ENCODE measurements at places on chromosomes 4 and X.

GRCh38 chr4:128955751-128956150, 137.6 kb downstream of the SCLT1 start:
- DNase-seq: no peak

DNA sequence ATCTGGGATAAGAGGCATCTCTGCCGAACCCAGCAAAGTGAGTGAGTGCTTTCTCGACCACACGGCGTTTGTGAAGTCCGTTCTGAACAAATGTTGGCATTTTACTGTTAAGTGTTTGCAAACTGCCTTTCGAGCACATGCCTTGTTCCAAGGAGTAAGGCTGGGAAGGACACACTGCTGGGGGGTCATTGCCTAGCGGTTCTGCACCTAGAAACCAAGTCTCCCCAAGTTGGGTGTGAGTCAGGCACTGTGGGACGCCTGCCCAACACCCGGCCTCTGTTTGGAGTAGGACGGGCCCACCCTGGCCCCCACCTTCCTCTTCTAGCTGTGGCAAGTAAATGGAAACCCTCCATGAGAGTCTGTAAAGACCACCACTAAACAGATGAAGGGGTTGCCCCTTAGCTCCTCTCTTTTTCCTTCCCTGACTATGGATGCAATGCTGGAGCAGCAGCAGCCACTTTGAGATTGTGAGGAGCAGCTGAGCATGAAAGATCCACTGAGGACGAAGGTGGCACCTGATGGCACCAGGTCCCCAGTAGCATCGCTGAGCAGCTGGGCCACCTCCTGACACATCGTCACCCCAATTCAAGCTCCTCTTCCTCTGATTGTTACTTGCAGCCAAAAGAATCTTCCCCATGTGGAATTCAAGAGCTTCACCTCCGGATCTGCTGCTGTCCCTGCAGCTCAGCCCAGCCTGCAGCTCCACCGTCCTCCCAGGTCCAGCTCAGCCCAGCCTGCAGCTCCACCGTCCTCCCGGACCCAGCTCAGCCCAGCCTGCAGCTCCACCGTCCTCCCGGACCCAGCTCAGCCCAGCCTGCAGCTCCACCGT, 6.3 kb downstream of the CPLX1 start:
- DNase-seq: no peak

GRCh38 chrX:39693298-39693697, 404.5 kb downstream of the BCOR start:
- DNase-seq: no peak

DNA sequence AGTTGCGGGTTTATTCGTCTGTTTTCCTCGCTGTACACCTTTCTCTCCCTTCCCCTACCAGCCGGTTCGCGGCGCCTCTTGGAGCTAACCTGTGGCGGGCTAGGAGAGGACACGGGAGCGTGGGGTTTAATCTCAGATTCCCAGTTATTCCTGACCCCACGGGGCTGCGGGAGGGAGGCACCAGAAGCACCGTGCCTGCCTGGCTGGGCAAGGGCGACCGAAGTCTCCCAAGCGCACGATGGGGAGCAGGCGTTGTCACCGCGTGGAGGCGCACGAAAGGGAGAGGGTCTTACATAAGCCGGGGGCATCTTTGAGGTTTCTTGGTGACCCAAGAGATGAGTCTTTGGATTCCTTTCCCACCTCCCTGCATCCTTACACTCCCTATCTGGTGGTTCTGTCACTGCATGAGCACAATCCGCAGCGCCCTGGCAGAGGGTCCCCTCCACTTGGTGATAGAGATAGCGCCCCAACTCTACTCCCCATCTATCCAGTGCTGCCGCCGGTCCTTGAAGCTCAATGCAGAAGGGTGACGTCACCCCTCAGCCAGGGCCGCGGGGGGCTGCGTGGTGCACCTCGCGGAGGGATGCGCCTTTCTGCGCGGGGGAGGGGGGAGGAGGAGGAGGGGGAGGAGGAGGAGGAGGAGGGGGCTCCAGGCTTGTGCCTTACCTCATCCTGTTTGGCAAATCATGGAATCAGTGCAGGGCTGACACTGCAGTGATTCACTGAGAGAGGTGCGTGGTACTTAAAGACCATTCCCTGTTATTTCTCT, 793 bp downstream of the TSPAN7 start:
- no peak for DNase-seq

DNA sequence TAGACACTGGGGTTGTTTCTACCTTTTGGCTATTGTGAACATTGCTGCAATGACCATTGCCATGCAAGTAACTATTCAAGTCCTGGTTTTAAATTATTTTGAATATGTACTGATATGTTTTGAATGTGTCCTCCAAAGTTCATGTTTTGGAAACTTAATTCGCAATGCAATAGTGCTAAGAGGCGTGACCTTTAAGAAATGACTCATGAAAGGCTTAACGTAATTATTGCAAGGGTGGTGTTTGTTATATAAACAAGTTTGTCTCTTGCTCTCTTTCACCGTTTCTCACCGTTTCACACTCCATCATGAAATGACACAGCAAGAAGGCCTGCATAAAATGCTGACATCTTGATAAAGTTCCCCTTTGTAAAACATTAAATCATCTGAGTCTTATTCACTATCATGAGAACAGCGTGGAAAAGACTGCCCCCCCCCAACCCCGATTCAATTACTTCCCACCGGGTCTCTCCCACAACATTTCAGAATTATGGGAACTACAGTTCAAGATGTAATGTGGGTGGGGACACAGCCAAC, 506.9 kb upstream of the FAM47C start:
- DNase-seq: no peak

DNA sequence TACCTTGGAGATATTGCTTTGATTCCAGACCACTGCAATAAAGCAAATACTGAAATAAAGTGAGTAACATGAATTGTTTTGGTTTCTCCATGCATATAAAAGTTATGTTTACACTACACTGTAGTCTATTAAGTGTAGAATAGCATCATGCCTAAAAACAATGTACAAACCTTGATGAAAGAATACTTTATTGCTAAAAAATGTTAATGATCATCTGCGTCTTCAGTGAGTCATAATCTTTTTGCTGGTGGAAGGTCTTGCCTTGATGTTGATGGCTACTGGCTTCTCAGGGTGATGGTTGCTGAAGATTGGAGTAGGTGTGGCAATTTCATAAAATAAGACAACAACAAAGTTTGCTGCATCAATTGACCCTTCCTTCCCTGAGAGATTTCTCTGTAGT, 145.1 kb downstream of the SHROOM4 start:
- DNase-seq: no peak

DNA sequence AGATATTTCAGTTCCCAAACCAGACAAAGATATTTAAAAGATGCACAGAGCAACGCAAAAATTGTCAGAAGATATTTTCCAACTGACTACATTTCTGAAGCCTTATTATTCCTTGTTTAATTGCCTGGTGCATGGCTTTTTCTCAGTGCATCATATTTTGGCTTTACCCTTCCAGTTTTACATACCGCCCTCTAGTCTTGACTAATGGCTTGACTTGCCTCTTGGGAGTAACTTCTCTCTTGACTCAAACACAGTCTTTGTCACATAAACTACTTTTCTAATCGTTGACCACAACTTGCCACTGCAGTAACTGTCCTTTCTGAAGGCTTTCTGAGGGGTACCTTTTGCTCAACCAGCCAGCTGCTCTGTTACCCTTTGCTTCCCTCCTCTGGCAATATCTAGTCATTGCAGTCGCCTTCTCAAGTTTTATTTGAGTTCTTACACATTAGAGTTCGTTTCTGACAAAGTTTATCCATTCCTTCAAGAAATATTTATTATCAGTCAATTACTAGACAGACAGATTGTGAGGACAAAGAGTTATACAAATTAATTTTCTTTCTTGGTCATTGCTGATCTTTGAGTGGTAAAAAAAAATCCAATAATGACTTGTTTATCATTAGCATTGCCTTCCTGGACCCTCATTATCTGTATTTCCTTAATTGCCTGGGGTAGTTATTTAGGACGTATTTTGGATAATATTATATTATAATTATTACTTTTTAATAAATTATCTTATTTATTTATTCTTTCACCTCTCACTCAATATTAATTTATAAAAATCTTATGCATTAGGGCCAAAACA, 506.9 kb upstream of the PCDH10 start:
- DNase-seq: no peak

DNA sequence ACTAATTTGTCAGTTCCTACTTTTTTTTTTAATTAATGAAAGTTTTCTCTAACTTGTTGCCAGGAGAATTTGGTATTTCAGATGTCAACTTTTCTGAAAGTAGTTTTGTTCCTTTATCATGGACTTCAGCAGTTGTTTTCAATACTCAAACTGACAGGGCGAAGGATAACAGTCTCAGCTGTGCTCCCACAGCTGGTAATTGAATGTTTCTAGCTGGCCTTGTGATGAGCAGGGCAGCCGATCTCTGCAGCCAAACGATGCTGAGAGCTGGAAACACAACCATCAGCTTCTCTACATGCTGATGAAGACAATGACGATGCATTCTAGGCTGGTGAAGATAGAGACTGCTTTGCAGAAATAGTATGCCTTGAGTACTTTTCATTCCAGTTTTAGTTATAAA, 130.0 kb upstream of the MAP9 start:
- DNase-seq: no peak

- no peak for DNase-seq
Measured at GRCh38 chr4:55237839-55238238, 108.2 kb upstream of the SRD5A3 start.

- no peak for DNase-seq
Measured at GRCh38 chrX:119410027-119410819, 11.1 kb downstream of the SLC25A43 start.

GRCh38 chr4:139528377-139529005, 27.5 kb downstream of the SETD7 start:
- DNase-seq: no peak

DNA sequence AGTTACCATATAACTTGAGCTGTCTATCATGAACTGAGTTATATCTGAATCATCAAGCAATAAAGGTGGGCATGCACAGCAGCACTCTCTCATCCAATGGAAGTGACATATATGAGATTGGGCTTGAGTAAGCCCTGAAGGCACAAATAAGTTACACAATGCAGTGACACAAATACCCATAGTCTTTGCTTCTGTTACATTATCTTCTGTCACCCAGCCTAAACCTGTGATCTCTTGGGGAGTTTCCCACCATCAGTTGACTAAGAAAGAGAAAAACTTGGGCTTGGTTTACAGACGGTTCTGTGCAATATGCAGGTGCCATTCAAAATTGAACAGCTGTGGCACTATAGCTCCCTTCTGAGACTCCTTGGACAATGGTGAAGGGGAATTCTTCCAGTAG, 138.8 kb upstream of the IL15 start:
- DNase-seq: no peak

Data from hypothalamus (tissue), 51 donors.